DMS53 (cell line): ENCODE measurements at places on chromosomes 7 and 10.
A peak's percentile ranks its signal among the peaks of the same experiment; 100 is the strongest.

DNA sequence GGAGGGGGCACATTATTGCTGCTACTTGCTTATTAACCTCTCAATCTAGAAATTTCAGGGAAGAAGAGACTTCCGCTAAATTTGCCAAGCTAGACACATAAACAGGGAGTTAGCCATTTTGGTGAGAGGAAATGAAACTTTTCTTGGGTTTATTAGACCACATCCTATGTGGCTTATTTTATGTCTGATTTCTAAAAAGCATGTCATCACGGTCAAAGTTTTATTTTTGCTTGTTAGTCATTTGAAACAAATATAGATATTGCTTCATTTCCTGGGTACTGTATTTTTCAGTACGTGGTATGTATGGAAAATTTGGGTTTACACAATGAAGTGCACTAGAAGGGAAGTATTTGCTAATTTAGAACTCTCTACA, 144.1 kb downstream of the TCF7L2 start:
- DNase-seq: no peak

GRCh38 chr7:36673703-36674102, 50.6 kb downstream of the AOAH start:
- DNase-seq: no peak

DNA sequence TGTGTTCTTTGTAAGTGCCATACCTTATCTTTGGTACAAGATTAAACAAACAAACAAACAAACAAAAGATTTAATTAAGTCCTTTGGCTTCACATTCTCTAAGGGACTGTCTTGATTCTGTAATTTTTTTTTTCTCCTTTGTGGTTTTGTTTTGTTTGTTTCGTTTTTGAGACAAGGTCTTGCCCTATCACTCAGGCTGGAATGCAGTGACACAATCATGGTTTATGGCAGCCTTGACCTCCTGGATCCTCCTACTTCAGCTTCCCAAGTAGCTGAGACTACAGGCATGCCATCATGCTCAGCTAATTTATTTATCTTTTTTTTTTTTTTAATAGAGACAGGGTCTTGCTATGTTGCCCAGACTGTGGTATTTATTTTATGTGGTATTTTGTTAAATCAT, 165.8 kb downstream of the LRRC4 start:
- DNase-seq: no peak

DNA sequence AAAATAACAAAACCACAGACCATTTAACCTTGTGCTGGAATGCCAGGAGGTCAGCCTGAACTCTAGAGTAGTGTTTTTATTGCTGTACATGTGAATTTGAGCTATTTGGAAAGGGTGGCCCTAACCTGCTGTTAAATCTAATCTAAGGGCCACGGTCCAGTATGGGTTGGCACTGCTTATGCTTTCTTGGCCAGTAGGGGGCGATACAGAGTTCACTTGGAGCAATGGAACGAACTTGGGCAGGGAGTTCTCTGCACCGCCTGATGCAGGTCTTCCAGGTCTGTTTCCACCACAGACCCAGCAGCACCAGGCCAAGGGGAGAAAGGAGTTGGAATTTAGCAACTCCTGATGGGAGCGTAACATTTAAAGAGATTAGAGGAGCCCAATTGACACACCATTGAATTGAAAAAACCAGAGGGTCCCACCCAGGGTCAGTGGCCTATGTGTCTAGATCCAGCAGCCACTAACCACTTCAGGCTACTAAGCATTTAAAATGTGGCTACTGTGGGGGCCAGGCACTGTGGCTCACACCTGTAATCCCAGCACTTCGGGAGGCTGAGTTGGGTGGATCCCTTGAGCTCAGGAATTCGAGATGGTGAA, 75.7 kb upstream of the EFCAB10 start:
- peak; percentile 71 for DNase-seq

- DNase-seq: peak; percentile 15
Measured at GRCh38 chr10:111493024-111493625, 416.3 kb downstream of the ADRA2A start.

GRCh38 chr7:6074612-6075380, 43.6 kb downstream of the ANKRD61 start:
- DNase-seq: no peak

DNA sequence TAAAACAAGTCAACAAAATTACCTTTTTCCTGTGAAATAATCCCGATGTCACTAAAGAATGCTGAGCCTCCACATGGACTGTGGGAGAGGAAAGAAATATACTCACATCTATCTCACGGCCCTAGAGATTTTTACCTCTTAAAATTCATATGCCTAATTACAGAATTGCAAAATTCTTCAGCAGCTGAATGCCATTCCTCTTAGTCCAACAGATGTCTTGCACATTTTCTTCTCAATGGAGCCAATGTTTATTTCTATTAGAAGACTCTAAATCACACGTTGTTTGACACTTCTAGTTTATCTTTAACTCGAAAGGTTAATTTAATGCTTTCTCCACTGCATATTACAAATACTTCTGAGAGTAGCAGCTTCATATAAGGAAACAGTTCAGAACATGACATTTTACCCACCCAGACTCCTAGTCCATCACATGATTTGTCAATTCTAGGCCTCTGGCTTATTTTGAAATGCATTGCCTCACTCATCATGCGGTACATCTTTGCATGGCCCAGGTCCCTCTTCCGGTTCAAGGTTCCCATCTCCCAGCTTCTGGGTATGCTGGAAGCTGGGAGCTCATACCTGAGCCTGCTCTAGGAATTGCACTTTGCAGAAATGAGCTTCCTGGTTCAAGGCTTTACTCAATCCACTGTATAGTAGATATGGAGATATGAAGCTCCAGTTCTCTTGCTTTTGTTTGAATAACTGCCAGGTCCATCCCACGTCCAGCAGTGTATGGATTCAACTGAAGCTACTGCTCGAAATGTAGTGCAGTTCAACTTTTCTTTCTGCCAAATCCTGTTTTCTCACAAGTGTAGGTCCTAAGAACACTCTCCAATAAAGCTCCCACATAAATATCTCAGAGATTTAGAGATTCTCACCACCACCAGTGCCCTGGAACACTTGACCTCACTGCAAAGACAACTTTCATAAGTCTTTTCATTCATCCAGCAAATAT, 306.2 kb downstream of the GPR37 start:
- DNase-seq: peak; percentile 14

DNA sequence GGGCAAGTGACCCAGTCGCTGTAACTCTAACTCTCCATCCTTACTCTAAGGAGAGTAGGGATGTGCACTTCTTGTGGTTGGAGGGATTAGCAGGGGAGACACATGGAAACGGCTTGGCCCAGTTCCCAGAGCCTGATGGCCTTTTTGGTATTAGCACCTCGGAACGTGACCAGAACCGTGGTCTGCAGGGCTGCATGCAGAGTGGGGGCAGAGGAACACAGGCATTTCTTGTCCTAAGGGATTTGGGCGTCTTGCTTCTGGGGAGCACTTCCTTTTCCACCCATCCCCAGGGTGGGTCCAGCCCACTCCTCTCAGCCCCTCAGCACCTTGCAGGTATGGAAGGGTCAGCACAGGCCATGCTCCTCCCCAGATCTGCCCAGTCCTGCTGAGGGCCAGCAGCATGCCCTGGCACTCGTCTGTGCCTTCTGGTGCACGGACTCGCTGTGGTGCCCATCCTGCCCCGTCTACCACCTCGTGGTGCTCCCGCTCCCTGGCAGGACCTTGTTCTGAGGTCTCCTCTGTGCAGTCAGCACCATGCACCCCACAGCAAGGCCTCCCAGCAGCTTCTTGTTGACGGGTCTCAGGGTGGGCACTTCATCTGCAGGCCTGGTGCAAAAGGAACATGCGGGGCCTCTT, 109.6 kb downstream of the ACTR3B start:
- DNase-seq: no peak

DNA sequence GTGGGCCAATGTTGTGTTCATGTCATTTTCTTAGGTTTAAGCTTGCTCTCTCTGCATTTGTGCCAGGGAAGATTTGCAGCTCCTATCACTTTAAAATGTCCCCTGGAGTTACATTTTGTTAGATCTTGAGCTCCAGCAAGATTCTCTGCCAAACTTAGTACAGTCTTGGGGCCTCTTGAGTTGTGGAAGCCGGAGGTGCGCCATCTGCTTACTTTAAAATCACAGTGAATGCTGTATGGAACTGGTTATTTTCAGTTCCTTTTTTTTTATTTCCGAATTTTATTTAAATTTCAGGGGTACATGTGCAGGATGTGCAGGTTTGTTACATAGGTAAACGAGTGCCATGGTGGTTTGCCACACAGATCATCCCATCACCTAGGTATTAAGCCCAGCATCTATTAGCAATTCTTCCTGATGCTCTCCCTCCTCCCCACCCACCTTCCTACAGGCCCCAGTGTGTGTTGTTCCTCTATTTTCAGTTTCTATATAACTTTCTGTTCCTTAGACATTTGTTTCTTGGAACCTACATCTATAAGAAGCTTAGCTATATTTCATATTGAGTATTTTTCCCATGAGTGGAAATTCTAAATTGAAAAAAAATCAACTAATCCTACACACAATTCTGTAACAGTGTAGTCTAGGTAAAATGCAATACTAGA, 114.4 kb upstream of the CREB5 start:
- no peak for DNase-seq

- DNase-seq: peak; percentile 95
Measured at GRCh38 chr10:5634918-5635317, 31.5 kb downstream of the ASB13 start.

DNA sequence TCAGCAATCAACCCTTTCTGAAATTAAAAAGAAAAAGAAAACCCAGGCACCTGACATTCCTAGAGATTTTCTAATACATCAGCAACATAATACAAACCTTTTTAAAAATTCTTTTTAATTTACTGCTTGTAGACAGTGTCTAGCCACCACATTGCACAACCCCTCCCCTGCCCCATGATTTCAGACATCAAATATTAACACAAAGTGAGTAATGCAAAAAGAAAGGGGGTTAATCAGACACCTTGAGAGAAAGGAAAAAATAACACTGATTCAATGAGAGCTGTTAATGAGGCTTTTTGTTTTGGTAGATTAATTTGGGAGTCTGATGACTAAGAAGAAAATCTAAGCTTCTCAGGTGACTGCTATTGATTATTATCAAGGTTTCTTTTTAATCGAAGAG, 55.3 kb downstream of the SLC25A13 start:
- no peak for DNase-seq

DNA sequence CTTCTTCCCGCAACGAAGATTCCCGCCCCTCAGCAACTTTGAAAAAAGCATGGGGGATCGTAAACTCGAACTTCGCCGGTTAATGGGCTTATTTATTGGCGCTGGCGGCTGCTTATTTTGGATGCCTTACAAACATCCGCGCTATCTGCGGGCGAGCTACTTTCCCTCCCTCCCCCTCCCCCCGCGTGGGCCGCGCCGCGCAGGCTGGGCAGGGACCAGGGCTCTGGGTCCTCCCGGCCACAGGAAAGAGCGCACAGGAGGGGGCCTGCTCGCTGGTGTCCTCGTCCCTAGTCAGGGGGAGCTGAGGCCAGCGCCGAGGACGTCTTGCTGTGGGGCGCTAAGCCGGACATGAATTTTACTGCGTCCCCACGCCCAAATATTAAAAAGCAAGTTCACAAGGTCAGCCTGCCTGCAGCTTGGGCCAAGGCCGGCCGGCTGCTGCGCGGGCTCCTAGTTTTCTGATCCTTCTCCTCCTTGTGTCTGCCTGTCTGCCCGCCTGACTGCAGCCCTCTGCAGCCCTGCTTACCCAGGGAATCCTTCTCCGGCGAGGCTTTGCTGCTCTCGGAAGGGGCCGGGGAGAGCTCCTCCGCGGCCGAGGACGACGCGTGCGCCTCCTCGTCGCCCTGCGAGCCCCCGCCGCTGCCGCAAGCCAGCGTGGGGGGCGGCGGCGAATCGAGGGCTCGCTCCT, 1.2 kb downstream of the HOXA10 start:
- DNase-seq: peak; percentile 81

DNA sequence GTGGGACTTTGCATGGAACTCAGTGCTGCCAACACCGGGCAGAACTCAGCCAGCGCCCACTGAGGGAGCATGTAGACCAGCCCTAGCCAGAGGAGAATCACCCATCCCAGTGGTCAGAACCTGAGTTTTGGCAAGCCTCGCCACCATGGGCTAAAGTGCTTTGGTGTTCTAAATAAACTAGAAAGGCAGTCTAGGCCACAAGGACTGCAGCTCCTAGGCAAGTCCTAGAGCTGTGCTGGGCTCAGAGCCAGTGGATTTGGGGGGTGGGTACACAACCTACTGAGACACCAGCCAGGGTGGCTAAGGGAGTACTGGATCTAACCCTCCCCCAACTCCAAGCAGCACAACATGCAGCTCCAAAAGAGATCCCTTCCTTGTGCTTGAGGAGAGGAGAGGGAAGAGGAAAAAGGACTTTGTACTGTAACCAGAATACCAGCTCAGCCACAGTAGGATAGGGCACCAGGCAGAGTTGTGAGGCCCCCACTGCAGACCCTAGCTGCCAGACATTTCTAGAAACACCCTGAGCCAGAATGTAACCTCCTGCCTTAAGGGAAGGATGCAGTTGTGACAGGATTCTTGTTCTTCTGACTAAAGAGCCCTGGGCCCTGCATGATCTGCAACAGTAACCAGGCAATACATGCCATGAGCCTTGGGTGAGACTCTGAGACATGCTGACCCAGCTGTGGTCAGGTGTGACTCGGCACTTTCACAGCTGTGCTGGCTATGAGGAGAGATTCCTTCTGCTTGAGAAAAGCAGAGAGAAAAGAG, 24.4 kb downstream of the GSDME start:
- DNase-seq: peak; percentile 72

DNA sequence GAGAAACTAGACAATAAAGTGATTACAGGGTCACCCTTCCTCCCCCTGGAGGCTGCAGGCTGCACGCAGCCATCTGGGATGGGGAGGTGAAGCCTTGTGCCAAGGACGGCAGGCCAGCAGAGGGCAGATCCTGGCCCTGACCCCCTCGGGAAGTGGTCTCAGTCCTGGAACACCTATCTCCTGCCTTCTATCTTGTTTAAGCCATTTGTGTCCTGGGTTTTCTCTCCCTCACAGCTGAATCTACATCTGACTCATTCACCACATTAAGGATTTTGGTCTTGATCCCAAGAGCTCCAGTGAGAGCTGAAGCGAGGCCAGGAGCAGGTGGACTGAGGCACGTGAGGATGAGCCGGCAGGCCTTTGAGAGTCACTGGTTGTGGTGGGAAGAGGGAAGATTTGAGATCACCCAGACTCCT, 16.4 kb upstream of the PARP12 start:
- peak; percentile 79 for DNase-seq

DNA sequence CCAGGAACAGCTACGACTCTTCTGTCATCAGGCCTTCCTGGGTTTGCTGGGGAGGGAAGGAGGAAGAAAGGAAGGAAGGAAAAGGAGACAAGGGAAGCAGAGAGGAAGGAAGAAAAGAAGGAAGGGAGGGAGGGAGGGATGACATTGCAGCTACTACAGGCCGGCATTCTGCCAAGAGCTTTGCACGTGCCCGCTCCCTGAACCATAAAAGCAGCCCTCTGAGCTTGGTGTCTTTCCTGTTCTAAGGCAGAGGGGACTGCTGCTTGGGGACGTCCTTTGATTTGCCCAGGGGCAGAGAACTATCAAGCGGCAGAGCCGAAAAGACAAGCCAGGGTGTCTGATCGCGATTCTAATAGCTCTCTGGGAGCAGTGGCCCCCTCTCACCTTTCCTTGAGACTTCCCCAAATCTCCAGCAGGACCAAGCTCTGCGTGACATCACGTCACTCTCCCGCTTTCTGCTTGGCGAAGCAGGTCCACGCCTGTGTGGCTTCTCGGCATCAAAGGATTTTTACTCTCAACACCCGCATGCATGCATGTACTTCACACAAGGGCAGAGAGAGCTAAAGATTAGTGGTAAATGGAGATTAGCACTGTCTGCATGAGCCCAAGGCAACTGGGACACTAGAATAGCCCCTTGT, 167.8 kb upstream of the AUTS2 start:
- DNase-seq: no peak
